ENCODE measurements at places on chromosomes 3 and 15.

GRCh38 chr3:81760215-81760614 is 1.2 kb downstream of the GBE1 start:
- DNase-seq = no peak

- no peak for DNase-seq
Observed at GRCh38 chr3:81500039-81500438, 261.4 kb downstream of the GBE1 start.

- DNase-seq = no peak
Observed at GRCh38 chr15:99537344-99537743, 28.4 kb upstream of the MEF2A start.

- no peak for DNase-seq
Observed at GRCh38 chr3:86845726-86846125, 145.2 kb downstream of the VGLL3 start.

- no peak for DNase-seq
Observed at GRCh38 chr3:189267981-189268613, 96.3 kb downstream of the TPRG1 start.

GRCh38 chr3:119637679-119638477 is 22.5 kb downstream of the POPDC2 start:
- no peak for DNase-seq

- DNase-seq = peak; percentile 20
Observed at GRCh38 chr15:55587321-55588069, 650 bp downstream of the PYGO1 start.
